ENCODE measurements at places on chromosomes 2 and 18. TPM values are rescaled to one million over a fixed set of nuclear protein-coding genes. Genes with fewer than 3 reads are reported as not detected.

- H3K36me3 ChIP-seq, result peaks cover 15% of the 10 kb centered on the region
- peaks cover 13% of the 10 kb centered on the region for H3K4me1 ChIP-seq
- H3K27me3 ChIP-seq, result no peaks in the 10 kb centered on the region
- no peak overlapping the region for H3K27ac ChIP-seq
Observed at GRCh38 chr2:60759654-60760053, 3.6 kb downstream of the PAPOLG start.

The PLB1 gene
- 0.67 TPM for total RNA-seq

DNA sequence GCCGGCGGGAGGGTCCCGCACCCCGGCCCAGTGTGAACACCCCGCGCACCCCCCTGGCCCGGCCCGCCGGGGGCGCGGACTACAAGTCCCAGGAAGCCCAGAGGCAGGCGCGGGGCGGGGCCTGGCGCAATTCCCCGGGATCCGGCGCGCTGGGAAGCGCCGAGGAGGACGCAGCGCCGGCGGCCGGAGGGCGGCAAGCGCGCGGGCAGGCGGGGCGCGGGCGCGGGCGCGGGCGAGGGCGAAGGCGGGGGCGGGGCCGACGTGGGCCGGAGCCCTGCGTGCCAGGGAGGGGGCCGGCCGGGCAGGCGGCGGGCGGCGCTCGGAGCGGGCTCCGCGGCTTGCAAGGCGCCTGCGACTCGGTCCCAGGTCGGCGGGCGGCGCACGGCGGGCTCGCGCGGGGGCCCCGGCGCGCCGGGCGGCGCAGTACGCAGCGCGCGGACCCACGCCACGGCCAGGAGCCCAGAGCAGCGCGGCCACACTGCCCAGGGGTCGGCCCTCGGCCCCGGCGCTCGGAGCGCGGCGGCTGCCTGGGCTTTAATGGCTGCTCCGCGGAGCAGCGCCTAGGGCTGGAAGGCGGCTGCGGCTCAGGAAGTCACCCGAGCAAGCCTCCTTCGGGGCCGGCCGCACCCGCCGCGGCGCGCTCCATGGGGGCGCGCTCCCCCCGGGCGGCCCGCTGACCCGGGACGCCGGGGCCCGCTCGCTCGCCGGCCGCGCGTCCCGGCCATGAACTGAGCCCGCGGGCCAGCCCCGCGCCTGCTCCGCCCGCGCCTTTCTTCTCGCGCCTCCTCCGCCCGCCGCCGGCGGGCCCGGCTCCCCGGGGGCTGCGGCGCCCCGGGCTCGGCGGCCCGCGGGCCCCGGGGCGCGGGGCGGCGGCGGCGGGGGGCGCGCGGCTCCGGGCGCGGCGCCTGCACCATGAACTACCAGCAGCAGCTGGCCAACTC lies at the start of gene AGAP1:
AGAP1 (plus strand) TSS at position 269 of the 941 bp plus-strand sequence.
- H3K4me1 ChIP-seq, result no peaks in the 10 kb centered on the region
- no peak for DNase-seq
- no peak within 1 kb of the TSS for H3K27ac ChIP-seq
- no peaks in the 10 kb centered on the region for H3K36me3 ChIP-seq

The VAPA gene
- 109 TPM for total RNA-seq

The TNS1 gene
- 4.4 TPM for total RNA-seq

- no peak for DNase-seq
- no peaks in the 10 kb centered on the region for H3K4me1 ChIP-seq
- no peaks in the 10 kb centered on the region for H3K36me3 ChIP-seq
- no peaks in the 10 kb centered on the region for H3K27me3 ChIP-seq
- no peak overlapping the region for H3K4me3 ChIP-seq
- H3K27ac ChIP-seq, result no peak overlapping the region
Observed at GRCh38 chr18:58345875-58346274, 283.0 kb downstream of the ALPK2 start.

Data from naive thymus-derived CD4-positive, alpha-beta T cell (primary cell).